ENCODE measurements at places on chromosomes 3 and 15.

DNA sequence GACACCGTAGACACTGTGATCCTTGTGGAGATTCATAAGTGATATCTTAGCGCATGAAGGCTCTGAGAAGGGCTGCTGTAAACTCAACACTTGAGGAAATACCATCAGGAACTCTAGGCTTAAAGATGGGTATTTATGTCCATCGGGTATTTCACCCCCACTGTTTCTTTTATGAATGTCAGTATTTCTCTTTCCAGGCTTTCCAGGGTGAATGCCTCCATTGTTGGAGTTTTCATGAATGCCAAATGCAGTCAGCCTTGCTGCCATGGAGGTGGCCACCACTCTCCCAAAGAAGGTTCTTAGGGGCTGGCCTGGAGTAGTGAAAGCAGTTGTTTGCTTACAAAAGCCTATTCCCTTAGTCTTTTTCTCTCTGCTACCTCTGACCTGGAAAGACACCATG, 259.2 kb downstream of the SLCO3A1 start:
- H3K36me3 ChIP-seq, result no peaks in the 10 kb centered on the region
- H3K27me3 ChIP-seq, result peaks cover 1% of the 10 kb centered on the region
- H3K4me3 ChIP-seq, result no peak overlapping the region

DNA sequence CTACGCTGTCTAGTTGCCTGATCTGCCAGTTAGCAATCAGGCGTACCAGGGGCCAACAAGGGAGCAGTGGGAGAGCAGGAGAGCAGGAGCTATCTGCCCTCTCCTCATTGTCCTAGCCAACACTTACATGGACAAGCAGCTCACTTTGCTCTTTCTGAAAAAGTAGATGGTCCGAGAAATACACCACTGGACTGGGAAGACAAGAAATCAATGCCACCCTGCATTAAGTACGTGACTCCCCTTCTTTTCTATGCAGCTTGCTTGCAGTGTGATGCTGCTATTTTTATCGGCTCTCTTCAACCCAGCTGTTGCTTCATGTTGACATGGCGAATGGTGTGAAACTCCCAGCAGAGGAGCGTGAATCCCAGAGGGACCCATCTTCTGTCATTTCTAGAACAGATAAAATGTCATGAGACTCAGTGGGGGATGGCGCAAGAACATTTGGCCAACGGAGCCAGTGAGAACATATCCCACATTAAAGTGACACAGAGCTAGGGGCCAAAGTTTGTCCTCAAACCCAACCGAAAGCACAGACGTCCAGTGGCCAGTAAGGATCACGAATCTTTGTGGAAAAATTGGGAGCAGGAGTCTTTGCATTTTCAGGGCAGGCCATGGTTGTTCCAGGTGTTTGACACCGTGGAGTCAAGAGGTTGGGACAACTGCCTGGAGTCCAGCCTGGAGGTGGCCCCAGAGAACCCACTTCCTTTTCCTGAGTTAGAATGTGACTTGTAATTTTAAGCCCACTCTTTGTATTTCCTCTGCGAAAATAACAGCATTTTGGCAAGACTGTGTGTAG, 53.7 kb upstream of the MEF2A start:
- no peaks in the 10 kb centered on the region for H3K27me3 ChIP-seq
- H3K36me3 ChIP-seq, result peaks cover 7% of the 10 kb centered on the region
- peaks cover 51% of the 10 kb centered on the region for H3K4me1 ChIP-seq
- peak overlapping the region; percentile 29 for H3K4me3 ChIP-seq

DNA sequence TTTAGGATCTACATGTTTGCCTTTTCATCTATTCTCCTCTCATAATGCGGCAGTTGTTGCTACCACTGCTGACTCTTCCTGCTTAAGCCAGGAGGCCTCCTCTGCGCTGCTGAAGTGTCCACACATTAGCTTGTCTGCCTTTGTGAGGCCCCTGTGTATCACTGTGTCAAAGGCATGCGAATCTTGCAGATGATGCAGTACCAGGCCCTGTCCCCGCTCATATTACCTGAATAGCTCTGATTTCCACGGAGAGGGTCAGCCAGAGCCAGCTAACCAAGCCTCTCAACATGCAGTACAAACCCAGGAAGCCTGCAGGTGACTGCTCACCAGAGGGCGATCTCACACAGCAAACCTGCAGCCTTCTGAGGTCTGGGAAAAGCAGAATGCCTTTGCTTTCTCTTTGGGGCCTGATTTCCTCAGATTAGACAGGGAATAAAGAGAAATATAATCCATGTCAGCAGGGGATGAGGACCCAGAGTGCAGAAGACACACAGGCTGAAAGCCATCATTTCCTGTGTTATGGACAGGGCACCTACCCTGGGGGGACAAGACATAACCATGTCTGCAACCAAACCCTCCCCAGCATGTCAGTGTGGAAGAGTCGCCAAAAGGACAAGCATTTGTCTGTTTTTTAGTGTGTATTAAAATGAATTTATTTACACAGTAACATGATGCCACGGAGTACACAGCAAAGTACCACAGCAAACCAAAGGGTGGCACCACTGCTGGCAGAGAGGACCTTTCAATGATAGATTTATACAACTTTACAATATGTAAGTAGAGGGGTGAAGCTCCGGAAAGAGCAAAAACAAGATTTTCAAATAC, 36.8 kb upstream of the TSPAN3 start:
- peak; percentile 54 for DNase-seq
- no peaks in the 10 kb centered on the region for H3K27me3 ChIP-seq
- H3K27ac ChIP-seq, result no peak overlapping the region

DNA sequence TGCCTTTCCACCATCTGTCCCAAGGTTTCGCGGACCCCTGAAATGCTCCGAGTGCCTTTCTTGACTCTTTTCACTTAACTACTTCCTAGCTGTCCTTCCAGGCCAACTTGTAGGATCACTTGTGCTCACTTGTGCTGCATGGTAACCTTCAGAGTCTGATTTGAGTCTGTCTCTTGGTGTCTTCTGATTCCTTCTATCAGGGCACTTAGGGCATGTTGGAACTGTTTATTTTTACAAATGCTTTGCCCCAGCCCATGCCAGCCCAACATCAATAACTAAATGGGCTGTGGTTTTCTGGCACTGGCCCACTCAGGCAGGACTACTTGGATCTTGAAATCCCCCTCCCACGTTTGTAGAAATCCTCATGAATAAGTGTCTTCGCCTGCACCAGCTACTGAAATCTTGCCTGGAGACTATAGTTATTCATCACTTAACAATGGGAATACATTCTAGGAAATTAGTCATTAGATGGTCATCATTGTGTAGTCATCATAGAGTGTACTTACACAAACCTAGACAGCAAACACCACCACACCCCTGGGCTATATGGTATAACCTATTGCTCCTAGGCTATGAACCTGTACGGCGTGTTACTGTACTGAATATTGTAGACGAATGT, 123.1 kb upstream of the STRIT1 start:
- DNase-seq, result no peak
- no peaks in the 10 kb centered on the region for H3K36me3 ChIP-seq
- no peak overlapping the region for H3K4me3 ChIP-seq
- peaks cover 3% of the 10 kb centered on the region for H3K4me1 ChIP-seq
- peaks cover 3% of the 10 kb centered on the region for H3K27me3 ChIP-seq

DNA sequence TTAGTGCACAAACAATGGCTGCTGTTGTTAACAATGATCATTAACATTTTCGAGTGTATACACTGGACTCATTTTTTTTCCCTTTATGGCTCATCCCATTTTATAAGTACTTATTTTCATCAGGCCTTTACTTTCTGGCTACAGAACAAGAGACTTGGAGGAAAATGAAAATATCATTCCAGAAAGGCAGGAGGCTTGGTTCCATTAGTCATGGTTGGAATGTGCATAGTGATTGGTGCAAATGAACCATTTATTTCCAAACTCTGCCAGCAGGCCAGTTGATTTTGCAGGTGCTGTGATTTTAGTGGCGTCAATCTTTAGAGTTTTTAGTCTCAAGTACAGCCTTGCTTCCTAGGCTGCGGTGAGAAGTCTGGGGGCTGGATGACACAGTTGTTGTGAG, 151.8 kb downstream of the ITPR1 start:
- no peak for DNase-seq
- H3K36me3 ChIP-seq, result peaks cover 44% of the 10 kb centered on the region
- H3K27ac ChIP-seq, result peak overlapping the region; percentile 54
- H3K27me3 ChIP-seq, result no peaks in the 10 kb centered on the region
- peak overlapping the region; percentile 14 for H3K4me3 ChIP-seq

DNA sequence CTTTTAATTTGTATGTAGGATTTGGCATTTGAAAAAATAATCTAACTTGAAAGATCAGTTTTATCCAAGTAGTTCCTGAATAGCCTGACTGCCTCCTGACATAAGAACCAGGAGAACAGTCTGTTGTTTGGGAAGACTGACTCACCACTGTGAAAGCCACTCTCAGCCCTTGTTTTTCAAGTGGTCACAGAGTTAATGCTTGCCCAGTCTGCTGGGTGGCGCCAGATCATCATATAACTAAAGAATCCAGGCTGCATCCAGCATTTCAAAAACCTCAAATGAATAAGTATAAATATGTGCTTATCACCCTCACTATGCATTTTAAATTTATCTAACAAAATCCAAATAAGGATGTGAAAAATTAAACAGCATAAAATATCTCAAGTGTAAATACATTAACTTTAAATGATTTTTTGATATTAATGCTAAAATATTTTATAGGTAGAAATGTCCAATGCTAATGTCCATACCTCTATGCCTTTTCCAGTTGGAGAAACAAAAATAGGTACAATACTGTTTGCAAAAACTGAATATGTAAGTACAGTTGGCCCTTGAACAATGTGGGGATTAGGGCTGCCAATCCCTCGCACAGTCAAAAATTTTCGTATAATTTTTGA, 26.9 kb upstream of the ZBBX start:
- no peak overlapping the region for H3K4me3 ChIP-seq
- H3K4me1 ChIP-seq, result no peaks in the 10 kb centered on the region
- DNase-seq, result no peak
- H3K36me3 ChIP-seq, result no peaks in the 10 kb centered on the region

DNA sequence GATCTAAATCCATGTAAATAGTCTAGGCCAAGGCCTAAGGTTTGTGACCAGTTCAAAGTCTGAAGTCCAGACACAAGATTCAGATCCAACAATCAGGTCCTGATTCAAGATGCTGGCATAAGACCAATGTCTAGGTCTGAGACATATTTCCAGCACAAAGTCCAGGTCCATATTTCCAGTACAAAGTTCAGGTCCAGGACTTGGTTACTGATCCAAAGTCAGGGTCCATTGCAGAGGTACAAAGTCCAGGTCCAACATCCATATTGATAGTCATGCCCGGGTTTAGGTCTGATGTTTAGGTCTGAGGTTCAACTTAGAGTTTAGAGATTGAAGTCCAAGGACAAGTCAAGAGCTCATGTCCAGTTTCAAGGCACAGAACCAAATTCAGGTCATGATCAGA, 39.4 kb upstream of the VIPR1 start:
- no peak for DNase-seq
- H3K27ac ChIP-seq, result no peak overlapping the region
- H3K36me3 ChIP-seq, result no peaks in the 10 kb centered on the region
- H3K27me3 ChIP-seq, result peaks cover 8% of the 10 kb centered on the region
- no peaks in the 10 kb centered on the region for H3K4me1 ChIP-seq

DNA sequence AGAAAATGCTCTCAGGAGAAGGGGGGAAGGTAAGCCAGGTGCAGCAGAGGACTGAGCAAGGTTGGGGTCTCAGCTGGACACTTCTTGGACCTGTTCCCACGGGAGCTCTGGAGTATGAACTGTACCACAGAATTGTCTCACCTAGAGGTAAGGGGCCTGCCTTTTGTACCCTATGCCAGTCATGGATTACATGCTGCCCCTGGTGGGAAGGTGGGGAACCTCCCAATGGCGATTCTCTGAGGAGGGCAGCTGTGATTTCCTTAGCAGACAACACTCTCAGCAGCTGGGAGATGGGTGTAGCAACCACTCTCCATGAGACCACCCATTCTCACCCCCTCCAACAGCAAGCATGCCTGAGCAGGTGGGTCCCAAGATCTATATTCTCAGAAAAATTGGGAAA, 329.4 kb upstream of the CTNNB1 start:
- no peak overlapping the region for H3K27ac ChIP-seq
- peaks cover 3% of the 10 kb centered on the region for H3K27me3 ChIP-seq
- H3K4me3 ChIP-seq, result no peak overlapping the region
- H3K36me3 ChIP-seq, result no peaks in the 10 kb centered on the region

Data from activated naive CD8-positive, alpha-beta T cell treated with anti-CD3 and anti-CD28 coated beads, Interleukin-2, amount 10 ng/mL, durations not matched to agents 7 days and 5 days (primary cell).